ENCODE measurements at places on chromosomes 7 and 10.
A peak's percentile ranks its signal among the peaks of the same experiment; 100 is the strongest.

GRCh38 chr10:51000976-51001375 is 73.3 kb upstream of the PRKG1 start:
- no peak for DNase-seq

- peak; percentile 70 for DNase-seq
These were observed 22.8 kb downstream of the C10orf105 start for GRCh38 chr10:71696628-71697326.

DNA sequence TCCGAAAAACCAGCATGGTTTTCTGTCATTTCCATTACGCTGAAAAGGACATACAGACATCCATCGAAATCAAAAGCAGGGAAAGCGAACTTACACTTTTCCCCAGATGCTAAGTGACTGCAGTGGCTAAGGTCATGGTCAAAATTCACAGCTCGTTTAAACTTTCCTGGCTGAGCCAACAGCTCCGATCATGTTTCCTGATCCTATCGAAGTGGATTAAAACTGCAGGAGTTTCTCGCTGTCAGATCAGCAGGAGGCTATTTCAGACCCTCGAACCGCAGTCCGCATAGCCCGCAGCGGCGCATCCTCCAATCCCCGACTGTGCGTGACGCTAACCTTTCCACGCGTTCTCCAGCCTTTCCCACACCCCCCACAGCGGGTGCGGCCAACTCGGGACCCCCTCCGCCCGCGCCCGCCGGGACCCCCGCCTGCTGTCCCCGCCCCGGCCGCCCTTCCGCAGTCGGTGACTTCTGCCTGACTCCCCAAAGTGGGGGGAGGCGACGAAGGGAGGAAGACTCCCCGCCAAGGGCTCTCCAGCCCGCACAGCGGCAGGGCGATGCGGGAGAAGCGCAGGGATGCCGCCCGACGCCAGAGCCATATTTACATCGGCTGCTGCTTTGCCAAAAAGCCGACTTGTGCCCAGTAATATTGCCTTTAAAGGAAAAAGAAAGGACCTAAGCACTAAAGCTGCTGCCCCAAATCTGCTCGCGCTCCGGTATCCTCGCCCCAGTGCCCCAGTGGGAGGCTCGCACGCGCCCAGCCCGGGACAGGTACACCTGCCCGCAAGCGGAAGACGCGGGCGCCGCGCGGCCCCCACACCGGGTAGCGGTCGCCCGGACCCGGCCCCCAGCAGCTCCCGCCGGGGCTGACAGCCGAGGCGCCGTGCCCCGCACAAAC is 1.2 kb downstream of the PIP4K2A start:
- peak; percentile 3 for DNase-seq

DNA sequence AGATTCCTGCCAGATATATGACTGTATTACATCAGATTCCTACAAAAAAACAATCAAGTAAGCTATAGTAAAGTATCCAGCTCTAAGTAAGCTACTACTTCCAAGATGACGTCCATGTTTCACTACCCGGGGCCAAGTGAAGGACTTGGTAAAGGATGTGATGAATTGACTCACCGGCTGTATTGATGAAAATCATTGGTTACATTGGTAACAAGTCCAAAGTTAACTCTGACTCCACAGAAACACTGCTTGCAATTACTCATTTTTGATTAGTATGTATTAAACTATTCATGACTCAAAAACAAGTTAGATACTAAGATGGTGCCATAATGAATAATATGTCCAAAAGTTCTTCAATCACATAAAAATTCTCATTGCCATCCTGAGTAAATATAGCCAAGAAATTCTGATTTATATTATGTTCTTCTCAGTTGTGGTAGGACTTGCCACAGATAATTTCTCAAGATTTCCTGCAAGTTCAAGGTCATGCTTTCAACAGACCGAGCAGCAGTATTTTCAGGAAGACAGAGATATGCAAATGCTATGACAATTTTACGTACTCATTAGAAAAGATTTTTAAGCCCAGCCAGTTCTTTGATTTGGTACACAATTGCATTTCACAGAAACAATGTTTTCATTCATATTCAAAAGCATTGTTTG is 12.6 kb upstream of the DNAJC1 start:
- no peak for DNase-seq

DNA sequence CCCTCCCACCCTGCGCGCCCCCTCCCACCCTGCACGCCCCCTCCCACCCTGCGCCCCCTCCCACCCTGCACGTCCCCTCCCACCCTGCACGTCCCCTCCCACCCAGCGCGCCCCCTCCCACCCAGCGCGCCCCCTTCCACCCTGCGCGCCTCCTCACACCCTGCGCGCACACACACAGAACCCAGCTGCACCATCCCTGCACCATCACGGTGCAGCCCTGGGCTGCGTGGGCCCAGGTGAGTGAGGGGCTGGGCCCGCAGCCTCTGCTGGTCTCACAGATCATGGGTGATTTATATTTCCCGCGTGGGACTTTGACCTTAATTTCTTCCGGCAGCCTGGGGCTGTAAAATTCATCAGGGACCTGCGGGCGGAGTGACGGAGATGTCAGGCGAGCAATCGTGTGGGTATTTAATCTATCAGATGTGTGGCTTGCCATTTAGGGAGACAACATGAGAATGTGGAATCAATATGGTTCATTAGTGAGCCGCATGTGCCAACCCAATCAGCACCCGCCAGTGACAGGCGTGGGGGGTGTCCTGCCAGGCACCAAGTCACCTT is 57.7 kb downstream of the C10orf105 start:
- no peak for DNase-seq

All from T-cell (primary cell).